ENCODE measurements at places on chromosomes 13 and 19. TPM values are rescaled to one million over a fixed set of nuclear protein-coding genes. Genes with fewer than 3 reads are reported as not detected.

DNA sequence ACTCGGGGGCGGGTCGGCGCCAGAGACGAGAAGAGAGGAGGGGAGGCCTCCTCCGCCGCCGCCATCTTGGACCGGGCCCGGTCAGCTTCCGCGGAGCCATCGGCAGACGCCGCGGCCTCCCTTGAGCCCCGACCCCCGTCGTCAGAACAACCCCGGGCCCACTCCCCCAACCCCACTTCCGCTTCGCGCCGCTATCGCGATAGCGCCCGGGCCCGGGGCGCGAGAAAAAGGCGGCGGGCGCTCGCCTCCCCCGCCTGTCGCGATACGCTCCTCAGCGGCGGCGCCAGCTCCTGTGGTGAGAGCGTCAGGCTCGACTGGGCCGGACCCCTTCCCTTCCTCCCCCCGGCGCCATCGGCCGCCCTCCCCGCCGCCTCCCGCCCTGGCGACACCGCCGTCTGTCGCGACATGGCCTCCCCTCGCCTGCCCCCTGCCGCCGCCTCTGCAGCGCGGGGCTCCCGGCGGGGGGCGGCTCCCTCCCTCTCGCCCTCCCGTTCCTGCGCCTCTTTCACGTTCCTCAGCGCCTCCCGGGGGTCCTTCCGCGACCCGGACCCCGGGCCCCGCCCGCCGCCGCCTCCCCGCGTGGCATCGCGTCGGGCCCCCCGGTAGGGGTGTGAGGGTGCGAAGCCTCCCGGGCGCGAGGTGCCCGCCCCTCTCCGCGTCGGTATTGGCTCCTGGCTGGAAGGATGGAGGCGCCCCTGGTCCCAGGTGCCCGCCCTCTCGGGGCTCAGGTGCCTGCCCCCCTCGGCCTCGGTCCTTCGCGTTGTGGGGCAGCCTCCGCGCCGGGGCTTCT is at the start of gene CNOT3:
Gene CNOT3, plus strand, starts transcription at position 64 of the 790 bp plus-strand sequence. CDS start 5,217 bp downstream, outside the sequence.
- peak; percentile 40 for DNase-seq

DNA sequence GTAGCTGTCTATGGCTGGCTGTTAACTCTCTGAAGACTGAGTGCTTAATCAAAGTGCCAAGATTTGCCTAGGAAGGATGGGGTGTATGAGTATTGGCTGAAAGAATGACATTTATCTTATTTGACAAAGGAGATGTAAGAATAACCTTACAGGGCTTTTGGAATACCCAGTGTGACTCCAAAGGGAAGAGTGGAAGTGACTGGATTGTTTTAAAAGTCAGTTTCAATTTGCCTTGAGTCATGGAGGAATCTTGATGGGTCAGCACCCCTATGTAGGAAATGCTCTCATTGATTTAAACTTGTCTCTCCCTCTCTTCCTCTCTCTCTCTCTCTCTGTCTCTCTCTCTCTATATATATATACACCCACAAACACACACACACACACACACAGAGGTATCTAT is 118.4 kb upstream of the CLDN10 start:
- DNase-seq: no peak

DNA sequence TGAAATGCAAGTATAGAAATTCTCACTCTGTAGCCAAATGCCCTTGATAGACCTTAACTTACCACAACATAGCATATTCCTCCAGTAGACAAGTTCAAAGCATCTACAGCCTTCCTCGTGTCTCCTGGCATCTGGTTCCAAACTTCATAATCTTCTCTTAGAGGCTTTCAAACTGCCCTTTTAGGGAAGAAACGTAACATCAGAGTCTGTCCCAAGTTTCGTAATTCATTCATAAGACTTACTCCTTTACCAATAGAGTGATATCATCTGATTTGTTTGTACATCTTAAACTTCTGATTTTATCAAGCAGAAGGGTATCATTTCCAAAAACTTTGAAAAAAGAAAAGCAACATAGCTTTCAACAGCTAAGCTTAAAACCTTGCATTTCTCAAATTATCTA is 137.4 kb downstream of the SPRY2 start:
- no peak for DNase-seq

- DNase-seq: no peak
These were observed 822 bp upstream of the RFXAP start for GRCh38 chr13:36817996-36818803.

GRCh38 chr19:13484166-13484565 is 22.1 kb downstream of the CACNA1A start:
- no peak for DNase-seq

NCAN gene
- total RNA-seq: not detected

RGCC gene
- total RNA-seq: 288 TPM

DNA sequence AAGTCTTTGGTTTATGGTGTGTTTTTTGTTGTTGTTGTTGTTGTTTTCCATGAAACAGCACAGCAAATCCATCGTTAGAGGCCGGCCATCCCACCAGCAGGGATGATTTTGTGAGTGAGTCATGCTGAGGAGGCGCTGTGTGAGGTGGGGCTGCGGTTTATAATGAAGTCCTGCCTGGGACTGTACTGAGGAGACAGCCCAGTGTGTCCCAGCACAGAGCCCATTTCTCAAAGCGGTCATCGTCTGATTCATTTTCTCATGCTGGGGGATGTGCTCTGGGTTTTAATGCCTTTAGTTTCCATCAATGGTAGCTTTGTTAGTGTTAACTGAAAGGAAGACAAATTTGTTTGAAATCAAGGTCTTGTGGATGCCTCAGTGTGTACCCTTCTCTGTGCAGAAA is 129.3 kb upstream of the SERP2 start:
- DNase-seq: no peak

- no peak for DNase-seq
These were observed 1.5 kb upstream of the ELOF1 start for GRCh38 chr19:11560404-11561051.

- no peak for DNase-seq
These were observed 100.6 kb upstream of the FAM216B start for GRCh38 chr13:42680748-42681147.

DNA sequence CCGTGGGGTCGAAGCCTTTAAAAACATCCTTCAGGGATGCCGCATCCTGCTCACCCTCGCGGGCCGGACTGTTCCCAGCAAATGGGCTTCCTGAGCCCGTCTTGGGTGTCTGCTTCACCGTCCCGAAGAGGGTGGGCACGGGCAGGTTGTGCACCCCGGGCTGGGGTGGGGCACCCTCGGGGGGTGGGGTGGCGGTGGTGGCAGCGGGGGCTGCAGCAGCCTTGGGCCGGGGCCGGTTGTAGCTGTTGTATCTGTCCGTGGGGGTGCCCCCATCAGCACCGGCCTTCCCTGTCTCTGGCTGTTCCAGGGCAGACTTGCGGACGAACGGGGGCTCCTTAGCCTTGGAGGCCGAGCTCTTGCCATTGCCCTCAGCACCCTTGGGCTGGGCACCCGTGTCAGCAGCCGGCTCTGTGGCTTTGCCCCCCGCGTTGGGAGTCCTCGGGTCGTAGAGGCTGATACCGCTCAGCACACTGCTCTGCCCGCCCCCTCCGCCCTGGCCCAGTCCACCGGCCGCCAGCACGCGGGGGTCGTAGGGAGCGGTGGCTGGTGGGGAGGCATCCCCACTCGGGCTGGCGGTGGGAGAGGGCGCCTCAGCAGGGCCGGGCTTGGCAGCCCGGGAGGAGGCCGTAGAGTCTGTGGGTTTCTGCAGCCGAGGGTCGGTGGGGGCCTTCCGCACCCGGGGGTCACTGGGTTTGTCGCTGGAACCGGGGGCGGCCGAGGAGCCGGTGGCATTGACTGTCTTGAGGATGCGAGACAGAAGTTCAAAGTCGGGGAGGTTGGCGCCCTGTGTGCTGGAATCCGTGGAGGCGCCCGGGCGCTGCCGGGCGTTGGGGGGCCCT is 18.2 kb upstream of the TMEM160 start:
- no peak for DNase-seq

DNA sequence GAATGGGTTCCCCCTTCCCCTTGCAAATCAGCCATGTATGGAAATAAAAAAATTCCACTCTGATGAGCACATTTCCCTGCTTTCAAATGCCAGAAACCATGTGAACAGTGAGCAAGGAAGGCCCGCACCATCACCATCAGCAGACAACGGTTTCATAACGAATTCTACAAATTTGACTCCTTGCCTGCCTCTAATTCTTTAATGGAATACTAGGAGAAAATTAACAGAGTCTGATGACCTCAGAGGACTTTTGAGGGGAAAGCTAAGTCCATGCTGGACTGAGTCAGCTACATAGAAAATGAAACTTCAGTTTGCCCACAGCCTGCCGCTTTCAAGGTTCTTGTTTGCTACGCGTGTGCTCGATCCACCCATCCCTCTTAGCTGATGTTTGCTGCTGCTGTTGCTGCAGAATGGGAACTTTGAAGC is 46.7 kb upstream of the KL start:
- peak; percentile 20 for DNase-seq

DNA sequence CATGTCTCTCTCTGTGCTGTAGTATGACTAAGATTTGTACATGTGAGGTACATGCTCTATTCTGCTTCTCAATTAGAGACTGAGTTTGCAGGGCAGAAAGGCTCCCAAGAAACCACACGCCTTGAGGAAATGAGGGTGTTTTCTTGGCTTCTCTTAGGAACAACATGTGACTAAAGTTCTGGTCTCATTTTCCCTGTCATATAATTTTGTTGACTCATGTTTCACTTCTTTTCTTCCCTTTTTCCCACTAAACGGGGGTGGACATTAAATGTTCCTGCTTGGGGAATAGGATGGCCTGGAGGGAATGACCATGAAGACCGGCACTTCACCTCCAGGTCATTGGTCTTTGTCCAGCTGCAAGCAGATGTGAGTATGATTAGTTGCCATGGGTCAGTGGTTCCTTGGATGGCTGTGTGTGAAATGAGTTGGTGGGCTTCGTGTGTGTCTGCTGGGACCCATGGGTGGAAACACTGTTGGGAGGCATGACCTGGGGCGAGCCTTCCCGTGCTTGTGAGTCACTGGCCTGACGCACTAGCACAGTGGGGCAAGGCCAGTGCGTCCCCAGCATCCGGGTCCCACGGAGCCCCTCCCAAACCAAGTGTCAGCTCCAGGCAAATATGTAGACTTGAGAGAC is 56.6 kb downstream of the COL4A1 start:
- peak; percentile 70 for DNase-seq

CASP14 gene
- total RNA-seq: not detected

DNA sequence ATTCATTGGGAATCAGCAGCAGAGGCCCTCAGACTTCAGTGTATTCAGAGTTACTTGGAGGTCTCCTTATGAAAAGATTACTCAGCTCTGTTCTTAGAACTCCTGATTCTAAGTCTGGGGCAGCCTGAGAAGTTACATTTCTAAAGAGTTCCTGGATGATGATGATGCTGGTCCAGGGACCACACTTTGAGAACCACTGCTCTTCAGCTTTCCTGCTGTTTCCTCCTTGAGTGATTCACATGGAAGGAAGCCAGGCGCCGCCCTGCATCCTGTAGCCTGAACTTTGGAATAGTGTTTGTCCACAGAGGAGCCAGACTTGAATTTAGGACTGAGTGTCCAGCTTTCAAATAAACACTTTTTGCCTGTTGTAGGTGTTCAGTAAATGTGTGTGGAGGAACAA is 2.9 kb downstream of the CEBPG start:
- DNase-seq: peak; percentile 67

DNA sequence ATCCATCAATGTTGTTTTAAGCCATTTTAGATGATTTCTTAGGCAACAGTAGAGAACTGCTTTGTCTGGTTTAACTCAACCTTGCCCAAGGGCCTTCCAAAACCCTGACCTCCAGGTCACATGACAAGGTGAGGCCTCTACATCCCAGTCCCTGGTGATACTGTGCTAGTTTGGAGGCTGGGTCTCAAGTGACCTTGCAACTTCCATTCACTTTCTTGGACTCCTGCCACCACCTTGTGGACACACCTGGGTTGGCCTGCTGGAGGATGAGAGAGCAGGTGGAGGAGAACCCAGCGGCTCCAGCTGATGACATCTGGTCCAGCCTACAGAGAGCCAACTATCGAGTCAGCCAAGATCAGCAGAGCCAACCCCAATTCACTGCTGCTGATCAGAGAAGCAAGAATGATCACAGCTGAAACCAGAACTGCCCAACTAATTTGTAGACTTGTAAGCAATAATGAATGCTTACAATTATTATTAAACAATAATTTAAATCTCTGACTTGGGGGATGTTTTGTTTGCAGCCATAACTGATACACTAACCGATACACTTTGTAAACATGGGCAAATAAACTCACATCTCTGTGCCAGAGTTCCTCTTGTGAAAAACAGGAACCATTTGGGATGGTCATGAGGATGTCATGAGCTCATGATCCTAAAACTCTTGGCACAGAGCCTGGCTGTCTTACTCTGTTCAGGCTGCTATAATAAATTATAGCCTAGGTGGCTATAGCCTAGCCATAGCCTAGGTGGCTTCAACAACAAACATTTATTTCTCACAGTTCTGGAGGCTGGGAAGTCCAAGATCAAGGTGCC is 11.5 kb downstream of the FAM187B start:
- no peak for DNase-seq

DNA sequence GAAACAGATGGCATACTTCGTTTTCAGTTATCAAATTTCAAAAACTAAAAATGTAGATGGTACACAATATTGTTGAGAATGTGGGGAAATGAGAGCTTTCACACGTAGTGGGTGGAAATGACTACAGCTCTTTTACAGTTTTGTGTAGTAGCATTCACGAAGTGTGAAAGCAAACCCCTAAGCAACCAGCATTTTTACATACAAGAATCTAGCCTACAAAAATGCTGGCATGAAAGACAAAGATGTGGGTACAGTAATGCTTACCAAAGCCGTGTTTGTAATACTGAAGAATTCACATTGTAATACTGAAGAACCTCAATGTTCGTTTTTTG is 6.3 kb upstream of the ZNF283 start:
- no peak for DNase-seq

DNA sequence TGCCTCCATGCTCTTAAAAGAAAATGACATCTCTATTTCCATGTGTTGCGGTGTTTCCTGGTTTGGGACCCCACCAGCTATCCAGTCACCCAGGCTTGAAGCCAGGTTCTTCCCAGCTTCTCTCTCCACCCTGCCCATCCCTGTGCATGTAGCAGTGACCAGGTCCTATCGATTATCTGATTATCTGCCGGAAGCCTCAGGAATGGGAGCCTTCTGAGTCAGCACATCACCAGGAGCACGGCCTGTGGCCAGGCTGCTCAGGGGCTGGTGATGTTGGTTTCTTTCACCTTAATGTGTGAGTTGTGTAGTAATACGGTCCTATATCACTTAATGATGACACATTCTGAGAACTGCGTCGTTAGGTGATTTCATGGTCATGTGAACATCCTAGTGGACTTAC is 33.7 kb downstream of the PPP1R37 start:
- DNase-seq: no peak

GRCh38 chr19:46202872-46203860 is 26.4 kb upstream of the IGFL1 start:
- DNase-seq: no peak

- no peak for DNase-seq
These were observed 55.4 kb upstream of the USE1 start for GRCh38 chr19:17159466-17160393.

FARP1 gene
- total RNA-seq: 65.2 TPM

SIAH3 gene
- total RNA-seq: under 0.01 TPM

HCST gene
- not detected for total RNA-seq

- DNase-seq: no peak
These were observed 14.3 kb downstream of the HNRNPM start for GRCh38 chr19:8459095-8459494.

SIGLEC14 gene
- not detected for total RNA-seq
